Hepatic stellate cell (primary cell): ENCODE measurements at places on chromosomes 3 and 15.

DNA sequence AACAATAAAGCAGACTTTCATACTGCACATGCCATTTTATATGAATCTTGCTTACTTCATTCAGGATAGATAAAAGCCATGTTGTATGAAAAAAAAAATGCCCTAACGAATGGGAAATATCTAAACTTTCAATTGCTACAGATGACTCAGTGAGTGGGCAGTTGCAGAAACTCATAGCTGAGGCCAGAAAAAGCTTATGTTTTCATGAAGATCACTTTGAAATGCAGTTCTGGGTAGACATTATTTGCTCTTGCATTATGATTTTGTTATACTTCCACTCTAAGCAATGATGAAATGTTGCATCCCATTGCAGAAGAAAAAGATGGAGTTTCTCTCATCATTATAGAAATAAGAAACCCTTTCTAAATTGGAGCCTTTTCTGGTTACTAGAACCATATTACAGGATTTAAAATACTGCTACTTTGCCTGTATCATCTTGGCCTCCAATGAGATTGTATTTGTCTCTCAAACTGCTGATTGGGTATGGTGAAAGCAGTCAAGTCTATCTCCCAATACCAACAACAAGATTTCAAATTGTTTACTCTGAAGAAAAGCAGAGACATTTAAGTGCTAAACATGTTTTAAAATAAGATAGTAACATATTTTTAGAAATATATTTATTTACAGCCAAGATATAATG is 17.0 kb downstream of the PEAK1 start:
- DNase-seq: peak; percentile 32

DNA sequence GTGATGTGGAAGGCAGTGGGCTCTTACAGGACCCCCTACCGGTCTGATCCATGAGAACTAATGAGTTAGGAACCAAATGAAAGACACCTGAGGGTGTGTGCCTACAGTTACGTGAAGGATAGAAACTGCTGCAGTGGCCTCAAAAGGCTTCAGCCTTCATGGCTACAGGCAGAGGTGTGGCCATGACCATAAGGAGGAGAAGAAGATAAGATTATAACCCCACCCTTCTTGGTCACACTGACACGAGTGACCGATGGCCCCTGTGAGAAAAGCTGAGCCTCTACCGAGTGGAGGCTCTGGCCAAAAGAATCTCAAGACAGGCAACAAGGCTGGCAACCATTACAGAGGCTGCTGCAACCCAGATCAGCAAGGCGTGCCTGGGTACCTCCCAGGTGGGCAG is 6.3 kb downstream of the RFT1 start:
- no peak for DNase-seq

GRCh38 chr3:64220161-64220914 is 4.9 kb downstream of the PRICKLE2 start:
- DNase-seq: peak; percentile 32

DNA sequence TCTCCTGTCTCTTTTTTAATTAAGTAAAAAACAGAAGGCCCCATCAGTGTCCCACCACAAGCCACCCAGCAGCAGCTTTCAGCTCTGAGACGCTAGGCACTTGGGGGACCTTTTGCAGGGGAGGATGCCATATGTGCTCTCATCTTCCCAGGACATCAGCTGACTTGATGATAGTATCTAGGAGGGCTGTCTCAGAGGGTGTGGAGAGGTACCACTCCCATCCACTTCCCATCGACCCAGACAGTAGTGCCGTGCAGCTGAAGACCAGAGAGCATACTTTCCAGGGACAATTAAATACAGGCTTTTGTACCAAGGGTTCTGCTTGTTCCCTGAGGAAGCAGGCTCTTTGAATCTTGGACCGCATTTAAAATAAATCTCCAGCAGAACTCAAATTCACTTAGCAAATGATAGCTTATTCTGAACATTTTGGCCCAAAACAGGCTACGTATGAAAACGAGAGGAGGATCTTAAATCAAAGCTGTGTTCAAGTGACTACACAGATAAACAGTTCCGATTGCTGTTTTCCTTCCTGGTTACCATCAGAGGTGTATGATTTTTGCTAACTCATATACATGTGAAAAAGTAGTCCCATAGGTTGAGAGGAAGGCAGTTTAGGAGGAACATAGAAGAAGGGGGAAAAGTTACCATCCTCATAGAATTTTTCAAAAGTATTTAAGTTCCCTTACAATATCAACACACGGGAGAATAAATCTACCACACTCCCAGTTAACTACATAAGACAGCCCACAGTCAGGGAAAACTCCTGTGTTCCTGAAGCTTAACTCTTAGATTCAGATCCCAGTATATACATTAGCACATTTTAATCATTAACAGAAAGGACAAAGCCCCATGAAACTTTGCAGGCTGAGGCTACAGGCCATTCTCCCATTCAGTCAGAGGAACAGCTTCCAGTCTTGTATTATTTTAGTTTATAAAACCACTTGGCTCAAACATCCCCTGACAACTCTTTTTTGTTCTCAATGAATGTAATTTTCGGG is 9.5 kb downstream of the WNT5A start:
- no peak for DNase-seq

- DNase-seq: no peak
Observed at GRCh38 chr3:72872183-72872582, 15.7 kb upstream of the GXYLT2 start.

GRCh38 chr3:172467170-172467824 is 19.0 kb upstream of the GHSR start:
- no peak for DNase-seq

- DNase-seq: no peak
Observed at GRCh38 chr15:77815015-77815414, 182.3 kb upstream of the LINGO1 start.

DNA sequence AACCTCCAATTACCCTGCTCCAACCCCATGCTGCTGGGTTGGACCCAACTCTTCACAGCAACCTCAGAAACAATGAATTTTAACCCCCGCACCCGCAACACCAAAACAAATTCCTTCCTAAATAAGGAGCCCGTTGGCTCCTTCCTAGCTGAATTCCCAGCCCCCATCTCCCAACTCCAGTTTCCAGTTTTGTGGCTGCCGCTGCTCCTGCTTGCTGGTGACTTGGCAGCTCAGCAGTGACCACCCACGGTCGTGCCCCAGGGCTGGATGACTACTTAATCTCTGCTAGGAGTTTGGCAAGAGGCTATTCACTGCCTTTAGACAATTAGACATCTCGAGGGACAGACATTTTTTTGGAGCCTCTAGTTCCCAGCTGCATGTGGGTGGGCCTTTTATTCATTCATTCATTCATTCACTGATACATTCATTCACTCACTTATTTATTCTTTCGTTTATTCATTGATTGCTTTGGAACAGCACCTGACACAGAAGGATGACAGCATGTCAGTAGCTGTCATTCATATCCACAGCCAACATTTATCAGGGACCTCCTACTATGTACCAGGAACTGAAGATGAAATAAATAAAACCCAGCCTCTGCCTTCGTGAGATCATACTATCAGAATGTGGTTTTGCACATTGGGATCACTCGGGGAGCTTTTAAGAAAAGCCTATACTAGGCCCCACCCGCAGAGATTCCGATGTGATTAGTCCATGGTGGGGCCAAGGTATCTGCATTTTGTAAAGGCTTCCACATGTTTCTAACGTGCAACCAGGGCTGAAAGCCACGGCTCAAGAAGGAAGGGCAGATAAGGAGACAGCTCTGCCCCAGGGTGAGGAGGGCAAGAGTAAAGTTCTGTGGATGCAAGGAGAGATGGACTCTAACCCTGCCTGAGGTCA is 256.5 kb downstream of the SHQ1 start:
- DNase-seq: peak; percentile 73

DNA sequence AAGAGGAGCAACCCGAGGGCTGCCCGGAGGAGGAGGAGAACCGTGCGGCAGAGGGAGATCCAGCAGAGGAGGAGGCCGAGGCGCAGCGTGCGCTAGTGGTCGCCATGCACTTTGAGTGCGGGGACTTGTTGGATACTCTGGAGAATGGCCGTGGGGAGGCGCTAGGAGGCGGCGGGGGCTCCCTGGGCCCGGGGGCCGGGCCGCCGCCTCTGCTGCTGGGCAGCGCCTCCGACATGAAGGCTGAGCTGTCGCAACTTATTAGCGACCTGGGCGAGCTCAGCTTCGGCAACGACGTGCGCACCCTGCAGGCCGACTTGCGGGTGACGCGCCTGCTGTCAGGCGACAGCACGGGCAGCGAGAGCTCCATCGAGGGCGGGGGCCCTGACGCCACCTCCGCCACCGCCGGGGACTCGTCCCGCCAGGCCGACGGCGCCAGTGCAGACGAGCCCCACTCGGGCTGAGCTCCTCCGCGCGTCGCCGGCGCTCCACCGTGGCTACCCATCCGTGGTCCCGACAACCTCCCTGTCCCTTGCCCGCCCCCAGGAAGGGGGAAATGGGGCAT is 2.0 kb downstream of the FAM43A start:
- DNase-seq: peak; percentile 63

GRCh38 chr15:45431511-45431910 is 53.2 kb upstream of the GATM start:
- no peak for DNase-seq

GRCh38 chr3:152196782-152197181 is 71.9 kb upstream of the MBNL1 start:
- no peak for DNase-seq

GRCh38 chr15:90887037-90887481 is 2.8 kb downstream of the FES start:
- no peak for DNase-seq

DNA sequence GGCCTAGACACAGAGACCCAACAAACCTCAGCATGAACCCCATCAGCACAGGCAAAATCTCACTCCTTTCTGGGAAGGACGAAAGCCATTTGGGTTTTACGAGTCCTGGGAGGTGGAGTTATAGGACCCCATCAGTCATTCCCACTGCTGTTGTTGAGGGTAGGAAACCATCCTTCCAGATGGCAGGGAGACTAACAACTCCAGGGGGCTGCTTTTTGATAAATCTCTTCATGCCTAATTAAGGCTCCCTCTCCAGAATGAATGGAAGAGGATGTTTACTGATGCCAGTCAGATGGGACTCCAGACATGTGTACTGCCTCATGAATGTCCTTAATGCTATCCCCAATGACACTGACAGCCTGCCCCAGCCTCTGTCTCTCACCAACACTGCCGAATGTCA is 75.3 kb downstream of the ST8SIA2 start:
- no peak for DNase-seq

GRCh38 chr15:62449638-62450037 is 284.6 kb upstream of the C2CD4B start:
- DNase-seq: no peak

DNA sequence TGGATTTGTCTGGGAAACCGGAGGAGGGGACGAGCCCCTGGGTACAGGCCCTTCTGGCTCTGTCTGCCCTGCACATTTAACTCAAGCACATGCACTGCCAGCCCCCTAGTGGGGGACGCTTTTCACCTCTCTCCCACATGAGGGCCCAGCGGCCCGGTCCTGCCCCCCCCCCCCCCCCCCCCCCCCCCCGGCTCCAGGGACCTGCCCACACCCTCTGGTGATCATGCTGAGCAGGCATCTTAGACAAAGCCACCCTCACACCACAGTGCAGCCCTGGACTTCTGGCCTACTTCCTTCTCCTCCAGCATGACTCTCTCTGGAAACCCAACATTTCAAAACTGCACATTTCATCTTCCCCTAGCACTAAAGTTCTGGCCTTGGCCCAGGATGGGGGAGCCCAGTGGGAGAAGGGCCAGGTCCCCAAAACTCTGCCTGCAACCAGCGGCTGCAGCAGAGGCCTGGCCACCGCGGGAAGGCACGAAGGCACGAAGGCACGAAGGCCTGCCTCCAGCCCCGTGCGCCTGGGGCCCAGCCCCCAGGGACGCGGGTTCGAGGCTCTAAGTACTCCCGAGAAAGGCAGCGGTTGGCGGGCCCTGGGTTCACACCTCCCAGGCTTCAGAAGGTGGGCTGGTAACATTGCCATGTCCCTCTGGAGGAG is 14.1 kb downstream of the KLF15 start:
- DNase-seq: no peak

DNA sequence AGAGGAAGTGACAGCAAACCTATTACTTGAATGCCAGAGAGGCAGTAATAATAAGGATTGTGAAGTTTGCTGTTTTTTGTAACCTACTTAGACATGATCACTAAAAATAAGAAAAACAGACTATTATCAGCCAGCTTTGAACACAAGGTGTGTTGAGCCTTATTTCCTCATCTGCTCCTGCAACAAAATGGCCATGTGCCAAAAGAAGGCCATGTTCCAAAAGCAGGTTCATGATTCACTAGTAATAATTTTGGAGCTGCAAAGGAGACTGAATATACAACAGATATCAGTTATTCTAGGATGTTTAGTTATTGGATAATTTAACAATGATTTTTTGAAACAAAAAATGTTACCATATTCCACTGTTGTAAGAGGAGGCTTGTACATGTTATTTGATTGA is 578.7 kb downstream of the SQOR start:
- no peak for DNase-seq

DNA sequence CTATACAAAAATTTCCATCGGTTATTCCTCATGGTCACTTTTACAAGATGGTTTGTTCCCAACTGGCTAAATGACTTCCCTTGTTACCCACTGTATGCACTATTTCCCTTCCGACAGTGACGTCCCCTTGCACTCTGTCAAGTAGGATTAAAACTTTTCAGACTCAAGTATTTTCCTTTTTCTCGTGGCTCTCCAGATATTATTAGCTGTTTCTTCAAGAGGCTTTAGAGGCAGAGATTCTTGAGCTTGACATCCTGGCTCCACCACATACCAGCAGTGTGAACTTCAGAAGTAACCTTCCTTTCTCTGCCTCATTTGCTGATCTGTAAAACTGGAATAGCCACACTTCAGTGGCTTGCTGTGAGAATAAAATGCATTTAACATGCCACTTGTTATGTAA is 14.0 kb downstream of the CSNK1G1 start:
- no peak for DNase-seq

DNA sequence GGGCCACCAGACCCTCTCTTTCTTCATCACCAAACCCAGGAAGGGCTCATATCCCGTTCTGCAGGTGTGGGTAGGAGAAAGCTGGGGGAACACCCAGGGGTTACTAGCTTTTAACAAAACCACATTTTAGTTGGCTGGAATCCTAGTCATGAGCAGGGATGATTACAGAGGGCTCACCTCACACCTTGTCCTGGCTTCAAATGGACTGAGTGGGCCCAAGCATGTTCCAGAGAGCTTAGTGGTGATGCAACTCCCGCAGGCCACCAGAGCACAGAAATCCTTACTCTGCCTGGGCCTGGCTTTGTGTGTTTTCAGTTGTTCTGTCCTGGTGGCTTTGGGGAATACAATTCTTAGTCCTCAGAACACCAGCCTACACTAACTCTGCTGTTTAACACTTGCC is 56.8 kb upstream of the RYK start:
- DNase-seq: no peak

DNA sequence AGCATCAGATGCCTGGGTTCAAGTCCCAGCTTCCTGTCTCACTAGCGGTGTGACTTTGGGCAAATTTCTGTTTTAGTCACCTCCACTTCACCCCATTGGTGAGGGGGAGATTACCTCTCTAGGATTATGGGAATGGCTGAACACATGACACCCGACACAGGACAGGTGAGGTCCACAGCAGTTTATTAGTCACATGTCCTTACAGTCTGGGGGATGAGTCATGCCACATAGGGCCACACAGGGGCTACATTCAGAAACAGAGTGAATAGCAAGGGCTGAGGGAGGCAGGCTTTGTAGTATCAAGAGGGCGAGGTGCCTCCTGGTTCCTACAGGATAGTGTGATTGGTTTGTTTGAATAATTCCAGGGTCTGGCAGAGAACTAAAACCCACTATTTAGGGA is 15.2 kb upstream of the ITGA11 start:
- DNase-seq: no peak

GRCh38 chr3:17820704-17821103 is 78.3 kb upstream of the TBC1D5 start:
- no peak for DNase-seq
